Uterus (tissue), 4 donors: ENCODE measurements at places on chromosomes 5 and 9.

- DNase-seq: no peak
Observed at GRCh38 chr9:132461971-132462370, 52.0 kb downstream of the CFAP77 start.

GRCh38 chr9:2338777-2339365, 282.7 kb upstream of the VLDLR start:
- no peak for DNase-seq

GRCh38 chr9:127664324-127664677, 42.5 kb upstream of the CFAP157 start:
- no peak for DNase-seq

GRCh38 chr5:124755565-124755964, 9.1 kb upstream of the ZNF608 start:
- no peak for DNase-seq

- peak; percentile 84 for DNase-seq
Observed at GRCh38 chr5:1633605-1634336, 110.0 kb upstream of the LPCAT1 start.

GRCh38 chr5:169914766-169915165, 65.5 kb downstream of the INSYN2B start:
- no peak for DNase-seq

GRCh38 chr9:130311408-130312140, 46.0 kb downstream of the HMCN2 start:
- no peak for DNase-seq

- DNase-seq: no peak
Observed at GRCh38 chr9:77965445-77966123, 66.0 kb downstream of the GNAQ start.

- DNase-seq: no peak
Observed at GRCh38 chr5:5407924-5408323, 14.6 kb upstream of the ICE1 start.

DNA sequence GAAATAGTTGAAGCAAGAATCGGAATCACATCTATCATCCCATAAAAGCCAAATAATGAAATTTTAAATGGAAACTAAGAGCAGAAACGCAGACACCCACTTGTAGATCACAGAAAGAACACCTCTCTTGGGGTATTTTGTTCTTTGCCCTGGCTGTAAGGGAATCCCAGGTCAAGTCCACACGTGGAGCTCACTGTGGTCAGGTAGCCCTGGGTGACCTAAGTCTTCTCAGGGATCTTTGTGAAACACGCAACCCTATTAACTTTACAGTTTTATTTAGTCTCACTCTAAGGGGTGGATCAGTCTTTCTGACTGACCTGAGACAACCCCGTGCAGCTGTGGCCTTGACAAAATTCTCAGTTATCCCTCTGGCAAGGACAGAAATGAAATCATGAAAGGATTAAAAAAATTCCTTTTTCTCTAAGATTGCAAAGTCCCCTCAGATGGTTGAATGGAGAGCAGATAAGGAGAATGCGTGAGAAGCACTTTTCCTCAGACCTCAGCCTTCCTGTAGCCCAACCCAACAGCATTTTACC, 111.6 kb downstream of the NREP start:
- no peak for DNase-seq

GRCh38 chr9:7394002-7394774, 405.4 kb downstream of the DMAC1 start:
- no peak for DNase-seq

DNA sequence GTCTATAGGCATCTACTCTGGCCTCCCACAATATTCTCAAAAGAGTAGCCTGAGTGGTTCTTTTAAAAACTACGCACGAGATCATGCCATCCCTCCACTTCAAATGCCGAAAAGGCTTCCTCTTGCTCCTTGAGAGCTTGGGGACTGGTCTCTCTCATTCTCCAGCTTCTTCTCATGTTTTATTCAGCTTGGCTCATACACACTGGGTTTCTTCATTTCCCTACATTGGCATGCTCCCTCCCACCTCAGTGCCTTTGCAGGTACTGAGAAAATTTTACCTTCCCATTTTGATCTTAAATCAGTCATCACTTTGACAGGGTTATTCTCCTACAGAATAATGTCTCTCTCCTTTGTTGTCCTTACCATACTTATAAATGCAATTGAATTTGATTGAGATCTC, 20.4 kb downstream of the PRLR start:
- no peak for DNase-seq

DNA sequence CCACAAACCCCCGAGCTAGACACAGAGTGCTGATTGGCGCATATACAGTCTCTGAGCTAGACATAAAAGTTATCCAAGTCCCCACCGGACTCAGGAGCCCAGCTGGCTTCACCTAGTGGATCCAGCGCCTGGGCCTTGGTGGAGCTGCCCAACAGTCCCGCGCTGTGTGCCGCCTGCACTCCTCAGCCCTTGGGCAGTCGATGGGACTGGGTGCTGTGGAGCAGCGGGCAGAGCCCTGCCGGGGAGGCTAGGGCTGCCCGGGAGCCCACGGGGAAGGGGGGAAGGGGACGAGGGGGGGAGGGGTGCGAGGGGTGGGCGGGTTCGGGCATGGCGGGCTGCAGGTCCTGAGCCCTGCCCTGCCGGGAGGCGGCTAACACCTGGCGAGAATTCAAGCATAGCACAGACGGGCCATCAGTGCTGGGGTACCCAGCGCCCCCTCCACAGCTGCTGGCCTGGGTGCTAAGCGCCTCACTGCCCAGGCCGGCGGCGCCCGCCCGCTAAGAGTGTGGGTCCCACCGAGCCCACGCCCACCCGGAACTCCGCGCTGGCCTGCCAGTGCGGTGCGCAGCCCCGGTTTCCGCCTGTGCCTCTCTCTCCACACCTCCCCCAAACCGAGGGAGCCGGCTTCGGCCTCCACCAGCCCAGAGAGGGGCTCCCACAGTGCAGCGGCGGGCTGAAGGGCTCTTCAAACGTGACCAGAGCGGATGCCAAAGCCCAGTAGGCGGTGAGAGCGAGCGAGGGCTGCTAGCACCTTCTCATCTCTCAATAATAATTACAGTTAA, 391.2 kb upstream of the NUDT12 start:
- DNase-seq: no peak

- DNase-seq: no peak
Observed at GRCh38 chr5:137580030-137580429, 80.9 kb upstream of the SPOCK1 start.

DNA sequence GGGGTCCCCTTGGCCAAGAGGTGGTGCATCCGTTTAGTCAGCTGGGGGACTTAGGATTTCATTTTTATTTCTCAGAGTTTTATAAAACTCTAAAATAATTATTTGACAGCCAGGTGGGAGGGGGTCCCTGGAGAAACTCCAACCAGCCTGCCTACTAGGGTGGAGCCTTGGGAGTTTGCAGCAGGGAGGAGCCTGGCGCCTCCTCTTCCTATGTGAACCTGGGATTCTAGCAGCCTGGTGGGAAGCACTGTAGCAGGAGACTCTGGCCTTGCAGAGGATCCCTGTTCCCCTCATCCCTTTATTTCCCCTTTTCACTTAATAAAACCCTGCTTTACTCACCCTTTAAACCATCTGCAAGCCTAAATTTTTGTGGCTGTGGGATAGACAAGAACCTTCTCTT, 50.8 kb downstream of the FXN start:
- DNase-seq: no peak

DNA sequence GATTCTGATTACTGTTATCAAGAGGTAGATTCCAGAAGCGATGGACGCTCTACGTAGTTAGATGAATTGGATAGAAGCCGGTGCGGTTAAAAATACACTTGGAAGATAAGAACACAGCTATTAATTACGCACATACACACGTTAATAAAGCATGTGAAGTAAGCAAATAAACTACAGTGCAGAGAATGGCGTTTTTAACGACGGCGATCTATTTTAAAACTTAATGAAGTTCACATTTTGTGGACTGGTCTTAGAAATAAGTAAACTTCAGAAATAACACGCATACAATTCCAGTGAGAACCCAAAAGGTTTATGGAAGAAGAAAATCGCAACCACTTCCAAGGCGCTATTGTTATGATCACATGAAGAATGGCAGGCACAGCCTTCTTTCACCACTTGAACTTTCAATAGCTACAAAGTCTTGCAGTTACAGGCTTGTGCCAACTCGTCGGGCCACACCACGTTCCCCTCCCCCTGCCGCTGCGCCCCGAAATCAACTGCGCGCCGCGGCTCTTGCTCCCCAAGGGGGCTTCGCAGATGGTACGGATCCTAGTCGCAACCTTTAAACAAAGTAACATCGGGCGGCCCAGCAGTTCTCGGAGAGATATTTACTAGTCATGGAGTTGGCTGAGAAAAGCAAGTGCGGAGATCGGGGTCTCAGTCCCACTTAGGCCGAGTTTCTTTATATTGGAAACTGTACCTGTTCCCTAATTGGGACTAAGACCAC, 866 bp upstream of the SEMA6A start:
- no peak for DNase-seq

DNA sequence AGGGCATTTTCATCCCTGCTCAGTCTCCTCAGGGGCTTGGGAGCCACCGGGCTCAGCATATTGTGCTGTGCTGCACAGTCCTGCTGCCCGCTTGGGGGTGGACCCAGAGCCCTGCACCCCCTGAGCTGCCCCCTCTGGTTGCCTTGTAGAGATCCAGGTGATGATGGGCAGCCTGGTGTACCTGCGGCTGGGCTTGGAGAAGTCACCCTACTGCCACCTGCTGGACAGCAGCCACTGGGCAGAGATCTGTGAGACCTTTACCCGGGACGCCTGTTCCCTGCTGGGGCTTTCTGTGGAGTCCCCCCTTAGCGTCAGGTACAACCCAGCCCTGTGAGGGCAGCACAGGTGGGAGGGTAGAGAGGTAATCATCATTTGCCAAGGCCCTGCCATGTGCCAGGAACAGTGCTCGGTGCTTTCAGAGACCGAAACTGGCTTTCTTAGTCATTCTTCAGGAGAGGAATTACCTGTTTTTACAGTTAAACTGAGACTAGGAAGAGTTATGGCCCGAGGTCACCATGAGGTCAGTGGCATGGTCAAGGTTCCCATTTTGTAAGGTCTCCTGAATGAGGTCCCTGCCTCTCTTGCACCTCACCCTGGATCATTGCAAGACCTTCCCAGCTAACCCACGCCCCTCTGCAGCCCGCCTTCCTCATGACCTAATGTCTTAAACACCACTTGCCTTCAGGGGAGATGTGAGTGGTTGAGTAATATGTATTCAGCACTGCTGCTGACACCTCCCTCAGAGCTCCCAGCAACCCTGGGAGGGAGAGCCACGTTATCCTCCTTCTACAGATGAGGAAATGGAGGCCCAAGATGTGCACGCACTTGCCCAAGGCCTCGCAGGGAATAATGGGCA, 7.5 kb downstream of the NHP2 start:
- peak; percentile 41 for DNase-seq

DNA sequence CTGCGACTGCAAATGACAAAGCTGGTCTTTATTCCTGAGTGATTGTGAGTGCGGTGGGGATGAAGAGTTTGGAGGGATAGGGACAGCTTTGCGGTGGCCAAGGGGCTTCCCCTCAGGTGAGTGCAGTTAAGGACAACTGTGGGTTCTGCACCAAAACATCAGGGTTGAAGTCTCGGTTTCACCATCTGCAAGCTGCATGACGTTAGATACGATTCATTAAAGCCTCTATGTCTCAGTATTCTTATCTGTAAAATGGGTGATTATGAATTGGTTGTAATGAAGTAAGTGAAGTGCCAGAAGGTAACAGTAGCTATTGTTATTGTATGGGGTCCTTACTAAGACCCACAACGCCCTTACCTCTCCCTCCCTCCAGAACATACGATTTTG, 226.8 kb upstream of the DAPK1 start:
- no peak for DNase-seq

DNA sequence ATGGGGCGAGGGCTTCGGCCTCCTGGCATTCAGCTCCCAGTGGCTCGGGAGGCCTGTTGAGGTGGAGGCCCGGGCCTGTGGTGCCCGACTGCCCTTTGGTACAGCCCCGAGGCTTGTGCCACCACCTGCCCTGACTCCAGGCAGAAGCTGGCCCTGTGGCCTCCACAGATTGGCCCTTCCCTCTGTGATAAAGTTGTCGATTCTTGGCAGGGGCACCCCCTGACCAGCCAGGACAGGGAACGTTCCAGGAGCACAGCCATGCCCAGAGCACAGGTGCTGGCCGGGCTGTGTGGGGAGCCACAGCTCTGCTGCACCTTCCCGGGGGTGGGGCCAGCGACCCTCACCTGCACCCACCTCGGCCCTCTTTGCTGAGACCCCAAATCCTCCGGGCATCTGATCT, 32.7 kb downstream of the SLC6A18 start:
- DNase-seq: no peak

GRCh38 chr5:61450493-61451279, 118.6 kb downstream of the ZSWIM6 start:
- DNase-seq: no peak

DNA sequence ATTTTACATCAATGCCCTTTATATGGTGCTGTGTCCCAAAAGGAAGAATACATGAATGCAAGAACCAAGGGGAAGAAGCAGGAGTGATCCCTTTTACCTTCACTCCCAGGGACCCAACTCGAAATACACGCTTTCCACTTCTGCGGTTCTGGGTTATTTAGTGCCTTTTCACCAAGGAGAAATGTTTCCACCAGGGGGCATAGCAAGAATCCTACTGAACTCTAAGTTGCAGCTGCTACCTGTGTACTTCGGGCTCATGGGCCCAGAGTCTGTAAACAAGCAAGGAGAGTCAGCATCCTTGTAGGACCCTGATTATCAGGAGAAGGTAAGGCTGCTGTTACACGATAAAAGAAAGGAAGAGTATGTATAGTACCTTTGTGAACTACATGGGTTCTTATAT, 45.7 kb downstream of the DPYSL3 start:
- DNase-seq: no peak

DNA sequence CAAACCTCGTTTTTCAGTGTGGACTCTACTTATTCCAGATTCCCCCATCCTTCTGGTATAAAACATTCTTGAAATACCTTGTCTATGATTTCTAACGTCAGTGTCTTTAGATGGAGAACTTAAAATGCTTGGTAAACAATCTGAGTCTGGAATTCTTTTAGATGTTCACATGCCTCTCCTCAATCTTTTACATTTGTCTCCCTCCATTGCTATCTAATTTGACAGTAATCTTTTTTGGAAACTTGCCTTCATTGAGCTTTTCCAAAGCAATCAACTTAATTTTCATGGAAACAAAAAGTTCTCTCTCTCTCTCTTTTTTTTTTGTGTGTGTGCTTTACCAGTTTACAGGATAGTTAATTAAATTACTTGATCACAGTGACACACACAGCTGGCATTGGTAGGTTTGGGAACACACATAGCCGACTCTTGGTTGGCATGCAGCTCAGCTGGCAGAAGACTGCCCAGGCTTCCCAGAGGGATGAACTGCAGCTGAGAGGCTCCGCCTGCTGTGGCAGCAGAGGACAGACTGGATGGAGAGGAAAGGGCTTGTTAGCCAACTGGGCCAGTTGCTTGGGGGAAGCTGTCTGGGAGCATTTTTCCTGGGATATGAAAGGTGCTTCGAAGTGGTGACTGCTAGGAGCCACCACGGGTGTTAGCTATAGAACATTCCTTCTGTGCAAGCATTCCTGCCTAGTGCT, 271.3 kb downstream of the ZSWIM6 start:
- DNase-seq: no peak

GRCh38 chr9:98291820-98292219, 36.4 kb upstream of the TBC1D2 start:
- DNase-seq: no peak
